Cerebellar nuclear complex (tissue), 1 donor: ENCODE measurements at places on chromosomes 7 and 10.

DNA sequence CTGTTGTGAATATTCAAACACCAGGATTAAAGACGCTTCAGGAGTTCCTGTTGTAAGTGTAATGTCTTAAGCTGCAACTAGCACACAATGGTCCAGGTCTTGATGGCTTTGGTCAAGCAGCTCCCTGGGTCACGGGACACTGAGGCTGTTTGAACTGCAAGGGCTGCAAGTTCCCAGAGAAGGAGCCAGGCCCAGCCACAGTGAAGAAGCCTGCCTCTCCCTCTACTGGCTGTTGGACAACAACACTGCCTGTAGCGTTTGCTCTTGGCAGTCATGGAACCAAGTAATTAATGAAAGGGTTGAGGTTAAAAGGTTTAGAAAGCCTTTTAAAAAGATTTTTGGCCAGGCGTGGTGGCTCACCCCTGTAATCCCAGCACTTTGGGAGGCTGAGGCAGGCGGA lies 31.9 kb upstream of the GUSB start:
- DNase-seq = no peak

- DNase-seq = no peak
Measured at GRCh38 chr7:122674502-122674901, 24.4 kb downstream of the RNF133 start.

DNA sequence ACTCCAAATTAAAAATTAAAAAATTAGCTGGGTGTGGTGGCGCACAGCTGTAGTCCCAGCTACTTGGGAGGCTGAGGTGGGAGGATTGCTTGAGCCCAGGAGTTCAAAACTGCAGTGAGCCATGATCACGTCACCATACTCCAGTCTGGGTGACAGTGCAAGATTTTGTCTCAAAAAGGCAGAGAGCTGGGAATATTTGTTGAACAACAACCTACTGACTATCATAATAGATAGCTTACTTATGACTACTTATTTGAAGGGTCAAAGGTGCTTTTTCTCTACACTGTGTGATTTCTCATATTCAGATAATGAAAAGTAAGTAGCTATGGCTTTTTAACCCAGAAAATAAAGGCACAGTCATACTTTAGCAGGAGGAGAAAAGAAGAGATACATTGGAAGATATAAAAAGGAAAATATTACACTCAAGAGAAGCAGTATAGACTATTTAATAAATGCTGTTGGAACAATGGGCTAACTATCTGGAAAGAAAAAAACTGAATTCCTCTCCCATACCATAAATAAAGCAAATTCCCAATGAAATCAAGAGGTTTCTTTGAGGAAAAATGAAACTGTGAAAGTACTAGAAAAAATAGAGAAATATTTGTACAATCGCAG lies 6.7 kb downstream of the GSDME start:
- no peak for DNase-seq

DNA sequence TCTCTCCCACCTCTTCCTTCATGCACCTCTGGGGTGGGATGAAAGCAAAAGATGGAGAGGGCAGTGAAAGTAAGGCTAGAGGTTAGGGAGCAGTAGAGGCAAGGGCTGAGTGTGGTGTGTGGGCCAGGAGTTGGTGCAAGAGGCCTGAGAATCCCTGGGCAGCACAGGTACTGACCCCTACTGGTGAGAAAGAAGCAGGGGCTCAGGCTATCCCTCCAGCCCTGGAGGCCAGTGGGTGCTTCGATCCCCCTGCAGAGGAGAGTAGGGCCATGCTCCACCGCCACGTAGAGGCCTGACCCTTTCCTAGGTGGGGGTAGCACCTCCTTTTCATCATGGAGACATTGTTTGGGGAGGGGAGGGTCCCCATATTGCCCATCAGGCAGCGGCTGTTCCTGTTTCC lies 9.8 kb downstream of the CDHR1 start:
- DNase-seq = no peak

DNA sequence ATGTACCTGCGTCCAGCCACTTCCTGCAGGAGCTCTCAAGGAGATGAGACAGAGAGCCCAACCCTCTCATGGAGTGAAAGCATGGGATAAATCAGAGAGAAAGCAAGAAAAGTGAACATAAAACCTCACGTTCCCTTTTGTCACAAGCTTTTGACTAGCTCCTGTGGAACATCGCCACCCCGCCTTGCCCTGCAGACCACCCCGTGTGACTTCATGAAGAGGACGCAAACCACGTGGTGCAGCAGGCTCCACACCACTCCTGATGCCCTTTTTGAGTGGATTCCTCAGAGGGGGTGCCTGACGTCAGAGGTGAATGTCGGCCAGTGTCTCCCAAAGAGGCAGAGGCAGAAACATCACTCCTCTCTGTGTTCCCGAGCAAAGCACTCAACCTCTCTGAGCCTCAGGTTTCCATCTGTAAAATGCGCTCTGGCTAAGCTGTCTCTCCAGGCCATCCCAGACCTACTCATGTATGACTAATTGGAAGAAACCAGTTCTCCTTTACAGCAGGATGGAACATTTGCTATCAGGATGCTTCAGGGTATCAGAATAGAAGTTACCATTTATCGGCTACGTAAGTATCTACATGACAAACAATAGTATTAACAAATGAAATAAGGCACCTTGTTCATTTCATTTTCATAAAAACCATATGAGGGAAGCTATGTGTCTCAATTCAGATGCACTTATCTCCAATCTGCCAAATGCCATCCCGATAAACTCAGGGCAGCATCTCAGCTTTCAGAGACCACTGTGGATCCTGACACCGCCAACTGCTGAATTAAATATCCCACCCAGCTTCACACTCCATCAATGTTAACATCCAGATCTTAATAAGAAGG lies 5.3 kb downstream of the ZNF488 start:
- DNase-seq = no peak
